ENCODE measurements at places on chromosomes 2 and 18.

DNA sequence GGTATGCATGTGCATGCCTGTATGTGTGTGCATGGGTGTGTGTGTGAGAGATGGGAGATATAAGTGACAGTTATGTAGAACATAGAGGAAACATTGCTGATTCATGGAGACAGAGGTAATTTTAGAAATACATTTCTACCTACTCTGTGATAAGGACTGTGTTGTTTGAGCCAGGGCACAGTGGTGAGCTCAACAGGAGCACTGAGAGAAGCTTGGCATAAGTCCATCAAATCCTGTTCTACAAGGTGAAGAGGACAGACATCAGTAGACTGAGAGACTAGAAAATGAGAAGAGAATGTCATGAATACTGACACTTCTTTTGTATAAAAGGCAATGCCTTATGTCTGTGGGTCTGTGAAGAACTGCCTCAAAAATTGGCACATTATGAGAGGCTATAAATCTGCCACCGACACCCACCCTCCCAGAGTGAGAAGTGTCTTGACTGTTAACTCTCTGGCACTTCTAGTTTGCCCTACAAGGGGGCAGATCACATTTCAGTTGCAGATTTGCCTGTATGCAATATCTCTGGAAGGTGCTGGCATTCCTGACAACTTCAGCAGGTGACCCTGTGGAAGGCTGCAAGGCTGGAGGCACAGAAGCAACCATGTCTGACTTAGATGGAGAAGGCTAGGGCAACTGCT is 962.3 kb upstream of the NRXN1 start:
- no peak for DNase-seq

- DNase-seq: no peak
These were observed 11.0 kb upstream of the SIX3 start for GRCh38 chr2:44930274-44931197.

- DNase-seq: peak; percentile 16
These were observed 2.8 kb downstream of the PREPL start for GRCh38 chr2:44358503-44358902.

DNA sequence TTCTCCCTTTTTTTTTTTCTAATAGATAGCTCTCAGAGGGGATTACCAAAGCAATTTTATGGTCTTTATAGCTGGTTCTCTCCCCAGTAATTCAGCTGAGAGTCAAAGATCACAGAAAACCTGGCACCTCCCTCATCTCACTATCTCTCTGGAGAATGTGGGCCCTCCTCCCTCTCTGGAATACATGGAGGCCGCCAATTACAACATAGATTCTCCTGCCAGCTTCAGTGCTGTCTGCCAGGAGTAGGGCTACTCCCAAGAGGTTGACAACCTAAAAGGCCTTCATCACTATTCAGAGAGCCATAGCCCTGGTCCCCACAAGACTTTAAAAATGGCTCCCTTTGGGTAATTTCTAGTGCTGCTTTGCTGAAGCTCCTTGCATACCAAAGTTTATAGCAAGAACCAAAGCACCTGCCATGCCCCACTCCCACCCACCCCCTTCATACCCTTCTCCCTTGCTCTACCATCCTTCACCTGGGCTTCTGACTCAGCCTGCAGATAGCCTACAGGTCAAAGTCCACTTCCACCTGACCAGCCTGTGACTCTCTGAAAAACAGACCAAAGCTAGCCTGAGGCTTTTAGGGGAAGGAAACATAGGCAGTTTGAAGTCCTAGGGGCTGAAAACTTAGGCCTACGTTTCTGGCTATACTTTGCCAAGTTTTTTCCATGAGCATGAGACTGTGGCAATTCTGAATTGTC is 472.3 kb downstream of the TNS1 start:
- DNase-seq: no peak

- DNase-seq: no peak
These were observed 94.2 kb downstream of the ACSL3 start for GRCh38 chr2:222955008-222955407.

- DNase-seq: no peak
These were observed 26.4 kb downstream of the CRIM1 start for GRCh38 chr2:36381993-36382392.

GRCh38 chr2:31235504-31235902 is 1.6 kb downstream of the EHD3 start:
- DNase-seq: no peak

- no peak for DNase-seq
These were observed 143.7 kb upstream of the TTC39C start for GRCh38 chr18:23870676-23871380.

DNA sequence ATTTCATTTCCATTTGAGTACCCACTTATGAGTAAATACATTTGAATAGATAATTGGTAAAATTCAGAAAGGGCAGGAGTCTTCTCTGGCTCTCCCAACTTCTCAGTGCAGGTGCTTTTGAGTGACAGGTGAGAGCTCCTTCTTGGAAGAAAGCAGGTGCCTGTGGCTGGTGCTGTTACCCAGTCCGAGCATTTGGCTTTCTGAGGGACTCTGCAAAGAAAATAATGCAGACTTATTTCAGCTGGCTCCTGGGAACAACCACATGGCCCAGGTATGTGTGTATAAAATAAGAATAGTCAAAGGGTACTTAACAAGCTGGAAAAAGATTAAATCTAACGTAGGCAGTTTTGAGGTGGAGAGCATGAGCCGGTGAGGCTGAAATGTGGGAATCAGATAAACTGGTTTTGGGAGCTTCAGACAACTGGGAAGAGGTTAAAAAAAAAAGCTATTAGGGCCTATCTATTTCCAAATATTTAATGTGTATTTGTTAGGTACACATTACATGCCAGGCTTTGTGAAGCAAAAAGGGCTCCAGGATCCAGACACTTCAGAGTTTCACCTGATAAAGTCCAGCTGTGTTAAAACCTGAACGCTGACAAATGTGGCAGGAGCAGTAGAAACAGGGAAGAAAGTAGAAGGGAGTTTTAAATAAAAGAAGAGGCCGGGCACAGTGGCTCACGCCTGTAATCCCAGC is 20.6 kb downstream of the ZNF236 start:
- DNase-seq: no peak

DNA sequence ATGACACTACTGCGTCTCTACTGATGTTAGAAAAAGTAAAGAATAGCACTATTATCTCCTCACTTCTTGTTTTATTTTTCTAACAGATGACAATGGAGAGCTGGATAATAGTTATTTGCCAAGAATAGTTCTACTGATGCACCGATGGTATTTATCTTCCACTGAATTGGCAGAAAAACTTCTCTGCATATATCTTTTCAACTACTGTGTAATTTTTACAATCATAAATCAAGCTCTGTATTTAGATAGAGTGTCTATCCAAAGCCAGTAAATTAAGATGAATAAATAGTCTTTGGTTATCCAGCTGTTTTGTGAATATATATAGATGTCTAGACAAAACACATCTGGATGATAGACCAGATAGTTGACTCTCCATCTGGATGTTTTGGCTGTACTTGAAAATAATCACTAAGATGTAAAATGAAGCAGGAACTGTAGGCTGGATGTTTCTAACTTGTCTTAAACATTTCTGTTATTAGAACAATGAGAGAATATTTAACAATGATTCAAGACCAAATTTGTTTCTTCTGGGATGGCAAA is 40.1 kb downstream of the RASGRP3 start:
- DNase-seq: no peak

- peak; percentile 67 for DNase-seq
These were observed 779 bp upstream of the TRIB2 start for GRCh38 chr2:12716032-12716281.

DNA sequence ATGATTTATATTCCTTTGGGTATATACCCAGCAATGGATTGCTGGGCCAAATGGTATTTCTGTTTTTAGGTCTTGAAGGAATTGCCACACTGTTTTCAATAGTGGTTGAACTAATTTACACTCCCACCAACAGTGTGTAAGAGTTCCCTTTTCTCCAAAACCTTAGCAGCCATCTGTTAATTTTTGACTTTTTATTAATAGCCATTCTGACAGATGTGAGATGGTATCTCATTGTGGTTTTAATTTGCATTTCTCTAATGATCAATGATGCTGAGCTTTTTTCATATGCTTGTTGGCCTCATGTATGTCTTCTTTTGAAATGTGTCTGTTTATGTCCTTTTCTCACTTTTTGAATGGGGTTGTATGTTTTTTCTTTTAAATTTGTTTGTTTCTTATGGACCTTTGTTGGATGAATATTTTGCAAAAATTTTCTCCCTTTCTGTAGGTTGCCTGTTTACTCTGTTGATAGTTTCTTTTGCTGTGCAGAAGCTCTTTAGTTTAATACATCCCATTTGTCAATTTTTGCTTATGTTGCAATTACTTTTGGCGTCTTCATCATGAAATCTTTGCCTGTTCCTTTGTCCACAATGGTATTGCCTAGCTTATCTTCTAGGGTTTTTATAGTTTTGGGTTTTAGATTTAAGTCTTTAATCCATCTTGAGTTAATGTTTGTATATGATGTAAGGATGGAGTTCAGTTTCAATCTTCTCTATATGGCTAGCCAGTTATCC is 119.7 kb upstream of the XIRP2 start:
- DNase-seq: no peak

GRCh38 chr2:26298638-26299393 is 47.1 kb upstream of the SELENOI start:
- no peak for DNase-seq

GRCh38 chr2:151560289-151560688 is 150.6 kb downstream of the RIF1 start:
- no peak for DNase-seq

DNA sequence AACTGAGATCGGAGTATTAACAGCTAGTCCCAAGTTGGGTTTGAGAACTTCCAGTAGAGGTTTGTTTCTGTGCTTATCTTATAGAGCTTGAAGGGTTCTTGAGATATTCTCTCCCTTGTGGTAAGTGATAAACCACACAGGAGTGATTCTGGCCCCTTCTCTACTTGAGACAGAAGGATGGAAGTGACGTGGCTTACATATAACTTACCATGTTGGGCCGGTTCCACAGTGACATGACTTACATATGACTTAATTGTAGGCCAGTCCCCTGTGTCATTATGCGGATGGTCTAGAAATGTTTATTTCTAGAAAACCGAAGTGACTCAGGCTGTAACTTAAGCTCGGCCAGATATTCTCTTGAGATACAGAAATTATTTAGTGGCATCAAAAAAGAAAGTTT is 62.7 kb downstream of the TRAPPC12 start:
- no peak for DNase-seq

DNA sequence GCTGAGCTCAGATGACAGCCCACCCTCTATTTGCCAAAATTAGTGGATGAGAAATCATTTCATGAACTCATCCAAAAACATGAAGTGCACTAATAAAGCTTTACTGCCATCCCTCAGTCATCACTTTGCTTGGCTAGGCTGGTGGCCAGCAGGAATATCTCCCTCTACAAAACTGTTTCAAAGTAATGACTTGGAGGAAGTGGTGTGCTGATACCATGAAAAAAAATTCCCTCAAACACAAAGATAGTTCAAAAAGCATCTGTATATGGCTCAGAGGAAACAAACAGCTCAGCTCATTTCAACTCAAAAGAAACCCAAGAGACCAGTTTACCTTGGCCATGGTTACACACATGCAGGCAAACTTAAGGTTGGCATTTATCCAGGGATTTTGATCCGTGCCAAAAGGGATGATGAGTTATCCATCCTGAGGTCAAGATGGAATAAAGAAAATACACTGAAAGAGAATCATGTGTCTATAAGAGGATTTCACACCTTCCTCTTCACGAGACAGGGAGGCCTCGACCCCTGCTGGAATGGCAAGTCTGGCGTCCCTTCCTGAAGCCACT is 18.4 kb upstream of the WIPF1 start:
- no peak for DNase-seq

- no peak for DNase-seq
These were observed 20.9 kb upstream of the KCNF1 start for GRCh38 chr2:10890706-10891270.

DNA sequence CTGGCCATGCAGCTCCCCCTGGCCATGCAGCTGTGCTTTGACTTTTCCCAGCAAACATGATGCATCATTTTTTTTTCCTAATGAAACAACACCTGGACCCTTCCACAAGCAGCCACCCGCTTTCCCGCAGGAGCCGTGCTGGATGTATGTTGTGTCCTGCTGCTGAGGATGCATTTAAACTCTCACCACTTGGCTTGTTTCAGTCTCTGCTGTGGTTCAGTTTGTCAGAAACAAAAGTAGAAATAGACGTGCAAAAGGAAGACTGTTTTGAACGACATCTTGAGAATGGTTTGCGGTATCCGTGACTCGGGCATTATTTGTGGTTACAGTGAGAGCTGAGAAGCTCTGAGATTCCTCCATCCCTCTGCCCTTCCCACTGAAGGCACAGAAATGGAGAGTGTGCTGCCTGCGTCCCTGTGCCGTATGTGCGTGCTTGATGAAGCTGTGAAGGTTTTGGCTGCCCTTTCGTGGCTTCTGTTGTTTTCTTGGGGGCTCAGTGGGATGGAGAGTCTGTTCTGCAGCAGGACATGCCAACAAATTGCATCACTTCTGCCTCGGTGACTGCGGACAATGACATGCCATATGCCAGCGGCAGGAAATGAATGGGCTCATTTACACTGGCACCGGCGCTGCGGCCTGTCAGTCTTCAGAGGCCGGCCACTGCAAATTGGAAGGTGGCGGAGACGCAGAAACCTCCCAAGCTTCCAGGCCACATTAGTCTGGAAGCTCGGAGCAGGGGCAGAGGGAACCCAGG is 417.7 kb upstream of the SALL3 start:
- DNase-seq: no peak

DNA sequence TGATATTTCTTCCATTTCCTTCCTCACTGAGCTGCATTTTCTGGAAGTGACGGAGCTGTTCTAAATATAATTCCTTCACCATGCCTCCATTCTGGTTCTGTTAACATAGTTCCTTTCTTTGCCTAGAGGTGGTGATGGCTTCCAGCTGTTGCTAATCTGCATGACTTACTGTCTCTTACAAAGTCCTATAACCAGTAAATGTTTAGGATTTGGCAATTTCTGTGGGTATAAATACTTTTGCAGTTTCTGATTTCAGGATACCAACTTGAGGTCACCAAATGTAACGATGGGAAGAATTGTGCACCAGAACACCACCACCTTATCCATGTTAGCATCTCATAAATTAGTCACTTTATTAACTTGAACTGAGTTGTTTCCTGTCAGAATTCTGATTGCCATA is 101.7 kb upstream of the FN1 start:
- DNase-seq: no peak

- no peak for DNase-seq
These were observed 5.1 kb upstream of the SMAD7 start for GRCh38 chr18:48955830-48956261.

GRCh38 chr2:191565647-191566198 is 112.2 kb upstream of the NABP1 start:
- peak; percentile 59 for DNase-seq

DNA sequence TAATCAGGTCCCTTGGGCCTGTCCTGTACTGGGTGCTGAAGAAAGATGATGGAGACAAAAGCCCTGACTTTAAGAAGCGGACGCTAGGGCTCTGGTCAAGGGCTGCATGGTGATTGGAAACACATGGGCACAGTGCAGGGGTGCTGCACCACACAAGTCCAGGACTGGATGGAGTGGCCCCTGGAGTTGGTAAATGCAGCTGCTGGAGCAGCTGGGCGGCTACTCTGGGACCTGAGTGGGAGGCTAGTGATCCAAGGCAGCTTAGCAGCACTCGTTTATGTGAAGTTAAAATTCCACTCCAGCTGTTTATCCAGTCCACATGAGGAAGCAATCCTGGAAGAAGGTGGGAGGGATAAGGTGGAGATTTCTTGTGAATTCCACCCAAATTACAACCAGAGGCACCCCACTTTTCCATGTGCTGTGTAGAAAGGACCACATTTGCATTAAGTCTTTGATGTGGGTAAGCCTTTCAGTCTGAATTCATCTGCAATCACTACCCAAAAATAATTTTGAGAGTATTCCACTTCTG is 24.9 kb downstream of the MERTK start:
- DNase-seq: no peak

Measured in KG1 (cell line).